Stimulated activated CD4-positive, alpha-beta T cell treated with anti-CD3 and anti-CD28 coated beads, Interleukin-2, amount 100 ng/mL, for 24 hours (primary cell): ENCODE measurements at places on chromosomes 3 and 15.

DNA sequence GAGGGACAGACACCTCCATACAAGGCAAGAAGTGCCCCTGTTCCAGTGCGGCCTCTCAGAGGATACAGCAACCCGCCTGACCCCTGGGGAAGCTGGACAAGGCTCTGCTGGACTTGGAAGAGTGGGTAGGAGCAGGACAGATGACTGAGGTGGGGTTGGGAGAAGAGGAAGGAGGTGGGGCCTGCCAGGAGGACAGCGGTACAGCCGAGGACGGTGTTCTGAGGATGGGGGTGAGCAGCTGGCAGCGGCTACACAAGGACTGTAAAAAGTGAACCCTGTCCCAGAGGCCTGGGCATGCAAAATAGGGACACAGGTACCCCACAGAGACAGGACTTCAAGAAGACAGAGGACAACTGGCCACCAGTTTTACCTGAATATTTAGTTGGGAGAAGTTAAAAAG is 23.5 kb upstream of the ELP6 start:
- DNase-seq, result no peak

DNA sequence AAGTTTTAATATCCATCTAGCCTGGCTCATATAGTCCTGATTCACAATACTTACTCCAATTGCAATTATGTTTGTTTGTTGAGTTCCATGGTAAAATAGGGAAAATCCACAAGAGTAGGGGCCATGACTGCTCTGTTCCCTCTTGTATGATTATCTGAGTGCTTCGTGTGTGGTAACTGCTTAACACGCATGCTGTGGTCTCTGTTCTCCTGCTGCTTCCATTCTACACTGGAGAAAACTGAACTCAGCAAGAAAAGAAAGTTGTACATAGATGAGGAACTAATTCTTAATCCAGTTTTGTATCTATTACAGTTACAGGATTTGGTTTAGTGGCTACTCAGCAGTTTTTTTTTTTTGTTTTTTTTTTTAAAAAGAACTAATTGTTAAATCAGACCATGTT is 223.0 kb upstream of the SATB1 start:
- no peak for DNase-seq

GRCh38 chr3:72290859-72291638 is 506.1 kb upstream of the PROK2 start:
- DNase-seq, result no peak

DNA sequence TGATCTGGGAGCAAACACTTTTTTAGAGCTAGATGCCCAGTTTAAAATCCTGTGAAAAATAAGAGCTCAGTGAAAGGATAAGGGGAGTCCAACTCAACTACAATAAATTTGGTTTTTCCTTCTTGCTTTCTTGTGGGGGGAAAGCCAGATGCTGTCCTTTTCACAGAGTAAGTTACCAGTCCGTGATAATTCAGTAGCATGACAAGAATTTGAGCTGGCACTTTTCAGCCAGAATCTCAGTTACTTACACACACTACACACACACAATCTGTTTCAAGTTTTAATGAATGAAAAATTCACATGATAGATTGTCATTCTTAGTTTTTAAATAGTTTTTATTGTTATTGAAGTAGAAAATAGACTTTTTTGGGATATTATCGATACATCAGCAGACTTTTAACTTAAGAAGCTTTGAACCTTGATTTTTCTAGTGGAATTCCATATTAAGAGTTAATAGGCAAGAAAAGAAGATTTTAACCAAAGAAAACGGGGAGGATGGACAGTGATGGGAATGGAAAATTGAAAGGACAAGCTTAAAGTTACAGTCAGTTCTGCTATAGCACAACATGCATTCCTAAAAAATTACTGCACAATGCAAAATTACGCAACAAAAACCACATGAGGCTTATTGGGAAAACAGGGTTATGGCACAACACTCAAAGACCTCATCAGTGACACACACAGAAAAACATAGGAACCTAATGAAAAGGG is 47.0 kb downstream of the PSMD6 start:
- DNase-seq, result no peak

GRCh38 chr3:46102780-46103130 is 75.5 kb upstream of the XCR1 start:
- DNase-seq, result no peak

GRCh38 chr3:107833722-107834416 is 257.0 kb downstream of the CD47 start:
- DNase-seq, result no peak

DNA sequence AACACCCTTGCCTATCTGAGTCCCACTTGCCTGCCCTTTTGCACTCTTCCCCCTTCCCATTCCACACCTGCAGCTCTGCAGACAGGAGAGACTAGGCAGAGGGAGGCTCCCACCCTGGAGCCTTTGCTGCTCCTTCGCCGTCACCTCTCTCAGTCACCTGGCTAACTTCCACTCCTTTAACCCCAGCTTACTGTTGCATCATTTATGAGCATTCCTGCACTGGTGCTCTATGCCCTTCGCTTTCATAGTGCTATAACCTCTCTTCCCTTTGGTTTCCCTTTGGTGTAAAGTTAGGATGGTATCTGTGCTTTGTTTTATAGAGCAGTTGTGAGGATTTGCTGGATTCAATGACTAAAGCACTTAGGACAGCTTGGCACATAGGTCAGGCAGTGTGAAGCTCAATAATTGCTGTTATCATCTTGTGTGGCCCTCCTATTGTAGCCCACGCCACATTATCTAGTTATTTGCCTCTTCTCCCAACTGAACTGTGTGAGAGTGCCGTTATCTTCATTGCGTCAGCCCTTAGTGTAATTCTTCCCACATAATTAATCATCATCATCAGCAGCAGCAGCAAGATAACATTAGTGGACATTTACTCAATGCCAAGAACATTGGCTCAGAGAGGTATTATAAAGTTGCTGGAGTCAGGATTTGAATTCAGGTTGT is 253.9 kb downstream of the CACNA2D3 start:
- DNase-seq, result no peak

- DNase-seq, result no peak
Observed at GRCh38 chr3:42192334-42193200, 73.4 kb downstream of the CCK start.

- DNase-seq, result no peak
Observed at GRCh38 chr3:69914395-69914794, 85.1 kb upstream of the SAMMSON start.

- DNase-seq, result no peak
Observed at GRCh38 chr15:40990080-40990479, 36.8 kb downstream of the CHAC1 start.

GRCh38 chr3:57966829-57967228 is 41.4 kb upstream of the FLNB start:
- DNase-seq, result no peak

- DNase-seq, result peak; percentile 98
Observed at GRCh38 chr3:52455283-52456168, at the start of gene NISCH. NISCH (plus strand) TSS chr3:52455604; CDS start chr3:52455642, 38 bp downstream.
